Activated T-cell treated with anti-CD3 and anti-CD28 coated beads, Interleukin-2, amount 50 U/mL, for 1 hour (primary cell): ENCODE measurements at places on chromosomes 3 and 15.

GRCh38 chr3:43870120-43870519 is 179.4 kb downstream of the ABHD5 start:
- DNase-seq = no peak

- peak; percentile 39 for DNase-seq
Observed at GRCh38 chr3:13391308-13391707, 28.8 kb downstream of the NUP210 start.

DNA sequence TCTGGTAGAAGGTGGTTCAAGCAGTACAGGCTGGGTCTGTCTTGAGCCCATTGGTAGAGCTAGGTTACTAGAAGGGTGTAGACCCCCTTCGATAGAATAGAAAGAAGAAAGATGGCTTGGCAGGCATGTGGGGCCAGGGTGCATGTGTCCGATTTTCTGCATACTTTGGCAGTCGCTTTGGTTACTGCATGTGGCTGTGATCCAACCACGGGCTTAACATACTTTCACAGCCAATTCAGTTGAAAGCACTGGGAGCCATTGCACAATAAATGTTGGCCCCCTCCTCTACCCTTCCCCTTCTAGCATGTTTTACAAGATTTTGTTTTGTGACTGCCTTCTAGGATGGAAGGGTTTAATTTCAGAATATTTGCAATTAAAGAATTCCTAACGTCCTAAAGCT is 7.2 kb downstream of the ARID3B start:
- DNase-seq = no peak

DNA sequence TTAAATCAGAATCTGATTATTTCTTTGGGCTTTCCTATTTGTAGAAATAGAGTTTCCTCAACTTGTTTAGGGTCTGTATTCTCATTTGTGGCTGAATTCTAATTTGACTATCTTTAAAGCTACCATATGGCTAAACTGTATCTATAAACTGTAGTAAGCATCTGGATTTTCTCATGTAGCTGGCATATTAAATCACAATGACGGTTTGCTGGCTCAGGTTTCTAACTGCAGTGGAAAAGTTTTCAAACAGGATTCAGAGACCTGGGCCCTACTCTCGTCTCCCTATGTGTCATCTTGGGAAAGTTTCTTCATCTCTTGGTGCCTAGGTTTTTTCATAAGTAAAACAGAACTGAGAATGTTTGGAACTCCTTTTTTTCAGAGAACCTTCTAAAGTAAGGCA is 68.3 kb downstream of the GALK2 start:
- no peak for DNase-seq

GRCh38 chr3:48997714-48998637 is 7.9 kb downstream of the P4HTM start:
- DNase-seq = no peak

- no peak for DNase-seq
Observed at GRCh38 chr3:42600958-42601675, 631 bp downstream of the NKTR start.

- DNase-seq = no peak
Observed at GRCh38 chr3:13072600-13073325, 466 bp downstream of the IQSEC1 start.

- DNase-seq = no peak
Observed at GRCh38 chr3:108461661-108462111, 48.7 kb downstream of the MYH15 start.

GRCh38 chr3:13193320-13194284 is 120.4 kb upstream of the IQSEC1 start:
- no peak for DNase-seq

GRCh38 chr3:138323971-138324370 is 5.7 kb downstream of the NME9 start:
- DNase-seq = no peak

DNA sequence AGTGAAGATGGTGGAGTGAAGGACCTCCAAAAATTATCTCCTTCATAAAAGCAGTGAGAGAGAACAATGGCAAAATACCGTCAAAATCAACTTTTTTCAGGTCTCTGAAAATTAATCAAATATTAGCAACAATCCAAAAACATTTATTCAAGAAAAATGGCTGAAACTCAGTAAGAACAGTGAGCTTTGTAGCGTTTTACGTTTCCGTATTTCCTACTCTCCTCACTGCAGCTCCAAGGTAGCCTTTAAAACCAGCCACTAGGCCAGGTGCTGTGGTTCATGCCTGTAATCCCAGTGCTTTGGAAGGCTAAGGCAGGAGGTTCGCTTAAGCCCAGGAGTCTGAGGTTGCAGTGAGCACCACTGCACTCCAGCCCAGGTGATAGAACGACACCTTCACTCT is 38.5 kb downstream of the ATP10A start:
- no peak for DNase-seq

- no peak for DNase-seq
Observed at GRCh38 chr3:13504161-13504831, 24.2 kb downstream of the HDAC11 start.

GRCh38 chr15:58724466-58724865 is 25.0 kb downstream of the ADAM10 start:
- DNase-seq = no peak

- DNase-seq = no peak
Observed at GRCh38 chr3:122055215-122055614, at the start of gene CD86. CD86 (plus strand) TSS chr3:122055362; CDS start chr3:122055490, 128 bp downstream.

GRCh38 chr3:32302601-32303398 is 64.3 kb downstream of the CMTM8 start:
- no peak for DNase-seq

DNA sequence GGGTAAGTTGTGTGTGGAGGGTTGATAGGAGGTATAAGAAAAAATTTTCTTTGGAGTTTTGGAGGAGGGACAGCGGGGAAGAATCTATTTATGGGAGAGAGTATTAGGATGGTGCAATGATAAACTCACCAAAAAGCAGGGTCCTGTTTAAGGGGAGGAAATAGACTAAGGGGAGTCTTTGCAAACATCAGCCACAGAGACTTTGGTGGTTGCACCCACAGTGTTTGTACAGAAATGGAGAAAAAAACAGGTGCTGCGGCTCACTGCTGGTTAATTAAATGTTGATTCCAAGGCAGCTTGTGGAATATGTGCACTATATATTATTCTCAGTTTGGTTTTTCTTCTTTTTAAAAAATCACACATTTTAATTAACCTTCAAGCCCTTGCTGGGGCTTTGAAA is 182.1 kb downstream of the NECTIN3 start:
- DNase-seq = no peak

DNA sequence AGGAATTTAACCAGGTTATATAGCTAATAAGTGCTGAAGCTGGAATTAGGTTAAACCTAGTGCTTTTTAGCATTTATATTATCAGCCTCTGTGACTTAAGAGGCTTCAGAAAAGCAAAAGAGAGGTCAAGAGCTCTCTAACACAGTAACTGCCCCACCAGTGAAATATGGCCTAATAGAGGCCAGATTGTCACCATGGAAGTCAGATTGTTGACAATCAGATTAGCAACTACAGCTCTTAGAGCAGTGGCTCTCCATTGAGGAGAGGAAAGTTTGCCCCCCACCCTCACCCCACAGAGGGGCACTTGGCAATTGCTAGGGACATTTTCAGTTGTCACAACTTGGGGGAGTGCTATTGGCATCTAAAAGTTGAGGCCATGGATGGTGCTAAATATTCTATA is 23.3 kb upstream of the LMOD3 start:
- DNase-seq = no peak

GRCh38 chr15:74812533-74812932 is at the start of gene LMAN1L:
LMAN1L (plus strand) TSS chr15:74812835; CDS start chr15:74812855, 20 bp downstream.
- no peak for DNase-seq

GRCh38 chr3:134794950-134795745 is at the start of gene EPHB1:
EPHB1 (plus strand) TSS chr3:134795260.
- peak; percentile 40 for DNase-seq

GRCh38 chr3:194450341-194450740 is 36.5 kb downstream of the ATP13A3 start:
- DNase-seq = no peak

- DNase-seq = no peak
Observed at GRCh38 chr3:72285502-72285901, 500.6 kb upstream of the PROK2 start.

DNA sequence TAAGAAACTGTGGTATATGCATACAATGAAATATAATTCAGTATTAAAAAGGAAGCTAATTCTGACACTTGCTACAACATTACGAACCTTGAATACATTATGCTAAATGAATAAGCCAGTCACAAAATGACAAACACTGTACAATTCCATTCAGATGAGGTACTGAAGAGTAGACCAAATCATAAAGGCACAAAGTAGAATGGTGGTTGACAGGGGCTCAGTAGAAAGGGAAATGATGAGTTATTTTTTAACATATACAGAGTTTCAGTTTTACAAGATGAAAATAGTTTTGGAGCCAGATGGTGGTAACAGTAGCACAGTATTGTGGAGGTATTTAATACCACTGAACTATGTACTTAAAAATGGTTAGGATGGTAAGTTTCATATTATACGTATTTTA is 254.6 kb upstream of the RBMS3 start:
- no peak for DNase-seq

DNA sequence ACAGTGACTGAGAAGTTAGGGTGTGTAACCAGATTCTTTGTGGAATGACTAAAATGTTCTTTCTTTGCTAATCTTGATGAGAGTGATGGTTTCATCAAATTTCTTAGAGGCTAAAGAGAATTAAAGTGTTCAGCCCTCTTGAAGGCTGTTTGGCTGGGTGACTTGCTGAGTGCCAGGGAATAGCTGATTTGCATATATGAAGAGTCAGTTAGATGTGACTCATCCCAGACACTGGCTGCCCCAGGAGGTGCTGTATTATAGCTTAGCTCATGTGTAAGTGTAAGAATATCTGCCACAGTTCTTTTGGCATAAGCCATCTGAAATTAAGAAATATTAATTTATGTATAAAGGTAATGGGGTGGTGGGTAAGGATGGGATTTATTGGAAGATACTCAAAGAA is 535.1 kb downstream of the NLGN1 start:
- no peak for DNase-seq

DNA sequence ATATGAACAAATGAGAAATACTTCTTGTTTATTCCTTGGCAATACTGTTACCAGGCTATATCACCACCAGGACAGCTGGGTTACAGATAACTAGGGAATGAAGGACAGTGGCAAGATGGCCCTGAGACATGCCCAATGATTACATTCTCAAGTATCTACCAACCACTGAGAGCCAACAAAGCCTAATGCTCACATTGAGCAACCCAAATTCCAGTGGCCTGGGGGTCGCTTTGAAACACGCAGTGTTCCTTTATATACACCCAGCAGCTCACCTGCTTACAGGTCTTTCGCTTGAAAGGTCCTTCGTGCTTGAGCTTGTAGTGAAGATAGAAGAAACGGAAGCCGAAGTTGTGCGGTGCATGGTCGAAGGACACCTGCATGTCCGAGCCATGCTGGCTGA is 45.1 kb downstream of the SPATA12 start:
- no peak for DNase-seq

DNA sequence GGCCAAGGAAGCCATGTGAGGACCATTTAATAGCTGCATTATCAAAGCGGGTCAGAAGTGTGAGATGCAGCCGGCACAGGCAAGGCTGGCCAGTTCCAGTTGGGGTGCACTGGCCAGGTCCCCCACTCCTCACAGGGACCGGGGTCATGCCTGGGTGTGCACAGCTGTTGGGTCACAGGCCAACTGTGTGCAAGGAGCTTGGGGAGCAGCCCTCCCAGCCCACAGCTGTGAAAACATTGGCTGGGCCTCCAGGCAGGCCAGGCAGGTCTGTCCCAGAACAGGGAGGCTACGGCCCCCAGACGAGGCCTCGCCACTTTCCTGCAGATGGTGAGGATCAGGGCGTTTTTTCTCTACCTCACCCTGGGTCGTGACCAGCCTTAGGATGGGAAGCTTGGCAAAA is 521.0 kb downstream of the NTRK3 start:
- no peak for DNase-seq
